ENCODE measurements at places on chromosomes 2 and 18.

- no peak for DNase-seq
These were observed 61.6 kb downstream of the MOB4 start for GRCh38 chr2:197577446-197577845.

DNA sequence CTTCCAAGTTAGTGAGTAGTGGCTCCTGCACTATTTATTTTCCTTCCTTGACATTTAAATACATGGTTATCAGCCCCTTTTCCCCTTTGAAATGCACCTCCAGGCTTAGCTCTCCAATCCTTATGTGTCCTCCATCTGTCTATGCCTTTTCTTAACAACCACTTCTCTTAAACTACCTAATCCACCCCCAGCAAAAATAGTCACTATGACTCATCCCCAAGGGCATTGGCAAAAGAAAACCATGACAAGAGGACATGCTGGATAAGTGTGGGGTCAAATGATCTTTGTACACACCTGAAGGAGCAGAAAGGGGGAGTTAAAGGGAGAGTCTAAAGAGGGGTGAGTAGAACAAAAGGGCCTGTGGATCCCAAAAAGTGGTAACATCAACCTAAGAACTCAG, 127.2 kb downstream of the ANKRD44 start:
- no peak for DNase-seq

DNA sequence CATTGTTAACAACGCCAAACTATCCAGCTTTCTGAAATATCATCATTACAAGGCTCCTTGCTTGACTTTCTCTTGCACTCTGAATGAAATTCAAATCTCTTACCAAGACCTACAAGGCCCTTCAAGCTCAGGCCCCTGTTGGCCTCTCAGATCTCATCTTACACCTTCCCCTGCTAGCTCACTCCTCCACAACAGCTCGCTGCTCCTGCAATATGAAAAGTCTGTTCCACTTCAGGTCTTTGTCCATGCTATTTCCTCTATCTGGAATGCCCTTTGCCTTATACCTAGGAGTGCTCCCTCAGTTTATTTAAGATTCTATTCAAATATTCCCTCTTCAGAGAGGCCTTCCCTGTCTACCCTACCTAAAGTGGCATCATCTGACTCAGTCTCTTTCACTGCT, 91.7 kb downstream of the SESTD1 start:
- DNase-seq, result no peak

- DNase-seq, result no peak
These were observed 14.3 kb downstream of the PAX3 start for GRCh38 chr2:222284466-222284865.
